ENCODE measurements at places on chromosomes 5 and 9.

- no peak for DNase-seq
Observed at GRCh38 chr9:128298535-128299482, 22.7 kb downstream of the SWI5 start.

DNA sequence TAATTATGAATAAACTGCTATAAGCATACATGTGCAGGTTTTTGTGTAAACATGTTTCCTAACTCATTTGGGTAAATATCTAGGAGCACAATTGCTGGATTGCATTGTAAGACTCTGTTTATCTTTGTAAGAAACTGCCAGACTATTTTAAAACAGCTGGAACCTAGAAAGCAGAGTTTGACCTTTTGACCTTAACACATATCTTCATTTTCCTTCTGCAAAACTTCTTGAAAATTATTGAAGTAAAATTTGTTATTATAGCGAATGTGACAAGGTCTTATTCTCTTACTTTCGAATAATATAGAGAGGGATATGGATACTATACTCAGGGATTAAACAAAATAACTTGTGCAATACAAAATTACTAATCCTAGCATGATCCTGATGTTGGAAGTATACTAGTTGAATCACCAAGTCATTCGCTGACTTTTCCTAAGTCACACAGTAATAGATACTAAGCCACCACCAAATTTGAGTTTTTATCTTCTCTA, 3.2 kb upstream of the ANXA1 start:
- no peak for DNase-seq

GRCh38 chr5:112604732-112605630, 132.7 kb upstream of the APC start:
- DNase-seq: no peak

GRCh38 chr5:33370466-33370859, 70.3 kb upstream of the TARS1 start:
- no peak for DNase-seq

DNA sequence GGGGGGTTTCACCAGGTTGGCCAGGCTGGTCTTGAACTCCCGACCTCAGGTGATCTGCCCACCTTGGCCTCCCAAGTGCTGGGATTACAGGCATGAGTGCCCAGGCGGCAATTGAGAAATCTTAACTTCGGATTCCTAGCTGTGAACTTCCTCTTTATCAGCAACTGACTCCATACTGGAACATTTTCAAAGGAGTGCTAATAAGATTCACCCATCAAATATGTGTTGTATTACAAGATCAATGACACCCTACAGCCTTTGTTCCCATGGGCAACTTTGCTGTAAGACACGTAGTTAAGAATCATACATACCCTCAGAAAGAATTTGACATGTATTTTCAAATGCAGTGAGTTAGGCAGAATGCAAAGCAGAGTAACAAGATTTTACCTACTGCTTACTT, 23.1 kb upstream of the ACOT12 start:
- DNase-seq: no peak

GRCh38 chr5:177089825-177090641, 3.3 kb downstream of the FGFR4 start:
- DNase-seq: no peak

DNA sequence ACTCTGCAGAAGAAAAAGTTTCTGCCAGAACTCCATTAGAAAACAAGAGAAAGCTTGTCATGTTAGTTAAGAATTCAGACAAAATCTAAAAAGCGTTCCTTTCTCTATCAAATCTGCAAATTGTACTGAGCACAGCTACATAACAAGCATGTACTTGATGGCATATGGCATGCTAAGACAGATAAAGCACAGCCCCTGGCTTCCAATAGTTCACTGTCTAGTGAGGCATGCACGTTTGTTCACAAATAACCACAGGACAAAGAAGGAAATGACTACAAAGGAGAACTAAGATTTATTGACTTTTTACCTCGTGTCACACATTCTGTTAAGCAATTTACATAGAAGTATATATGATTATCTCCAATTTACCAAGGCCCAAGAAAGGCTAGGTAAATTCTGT, 518.2 kb upstream of the TLE4 start:
- DNase-seq: no peak

DNA sequence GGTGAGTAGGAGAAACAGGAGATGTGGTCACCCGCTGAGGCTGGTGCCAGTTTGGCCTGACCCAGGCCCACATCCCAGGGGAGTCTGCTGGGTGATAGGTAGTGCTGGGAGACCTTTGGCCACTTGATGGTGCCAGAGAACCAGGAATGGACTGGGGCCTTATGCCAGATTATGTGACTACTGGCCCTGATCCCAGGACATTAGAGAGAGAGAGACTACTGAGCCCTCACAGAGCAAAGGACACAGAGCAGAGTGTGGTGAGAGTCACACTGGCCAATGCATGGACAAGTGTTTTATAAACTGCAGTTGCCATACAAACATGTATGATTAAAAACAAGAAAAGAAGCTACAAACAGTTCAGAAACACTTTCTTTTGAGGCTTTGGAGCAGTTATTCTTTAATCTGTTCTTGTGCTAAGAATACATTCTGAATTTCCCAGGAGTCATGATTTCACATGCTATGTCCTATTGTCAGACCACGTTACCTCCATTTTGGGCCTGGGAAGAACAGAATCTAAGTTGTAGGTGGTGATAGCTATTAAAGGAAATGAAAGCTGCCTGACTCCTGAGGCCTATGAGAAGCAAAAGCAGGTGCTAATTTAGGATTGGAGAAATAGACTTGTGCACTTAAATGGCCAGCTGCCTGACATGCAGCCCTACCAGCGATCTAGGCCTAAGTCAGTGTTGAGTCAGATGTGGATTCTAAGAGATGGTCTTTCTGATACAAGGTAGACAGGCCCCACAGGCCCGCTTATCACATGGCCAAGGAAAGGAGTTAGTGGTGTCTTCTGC, 32.6 kb upstream of the TMOD1 start:
- DNase-seq: peak; percentile 7

DNA sequence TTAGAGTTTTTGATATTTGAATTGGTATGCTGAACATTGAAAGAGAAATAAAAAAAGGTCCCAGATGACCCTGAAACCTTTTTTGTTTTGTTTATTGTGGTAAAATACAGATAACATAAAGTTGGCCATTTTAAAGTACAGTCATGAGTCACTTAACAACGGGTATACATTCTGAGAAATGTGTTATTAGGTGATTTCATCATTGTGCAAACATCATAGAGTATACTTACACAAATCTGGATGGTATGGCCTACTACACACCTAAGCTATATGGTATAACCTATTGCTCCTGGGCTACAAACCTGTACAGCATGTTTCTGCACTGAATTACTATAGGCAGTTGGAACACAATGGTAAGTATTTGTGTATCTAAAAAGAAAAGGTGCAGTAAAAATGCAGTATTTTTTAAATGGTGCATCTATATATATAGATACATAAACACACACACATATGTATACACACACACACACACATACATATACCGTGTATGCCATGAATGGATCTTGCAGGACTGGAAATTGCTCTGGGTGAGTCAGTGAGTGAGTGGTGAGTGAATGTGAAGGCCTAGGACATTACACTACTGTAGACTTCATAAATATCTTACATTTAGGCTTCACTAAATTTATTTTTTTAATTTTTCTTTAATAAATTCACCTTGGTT, 31.0 kb downstream of the TTC1 start:
- DNase-seq: no peak

- DNase-seq: no peak
Observed at GRCh38 chr9:71285191-71285656, 163.8 kb upstream of the TRPM3 start.

DNA sequence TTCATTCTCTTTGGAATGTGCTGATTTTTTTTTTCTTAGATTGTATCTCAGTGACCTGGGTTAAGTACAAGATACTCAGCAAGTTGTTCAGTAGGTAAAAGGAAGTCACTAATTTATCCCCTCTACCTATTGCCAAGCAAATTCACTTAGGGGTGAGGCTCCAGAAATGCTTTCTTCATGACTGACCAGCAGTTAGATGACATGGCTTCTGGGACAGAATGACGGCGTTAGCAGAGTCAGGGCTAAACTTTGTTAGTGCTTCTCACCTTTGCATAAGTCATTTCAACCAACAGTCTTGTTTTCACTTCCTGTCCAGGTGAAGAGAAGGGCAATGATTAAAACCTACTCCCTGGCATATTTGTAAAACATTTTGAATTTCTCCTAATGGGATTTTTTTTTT, 20.2 kb upstream of the MTAP start:
- no peak for DNase-seq

- no peak for DNase-seq
Observed at GRCh38 chr9:93599571-93600403, 23.4 kb downstream of the PHF2 start.

GRCh38 chr5:140038373-140038957, 4.6 kb downstream of the NRG2 start:
- DNase-seq: no peak

DNA sequence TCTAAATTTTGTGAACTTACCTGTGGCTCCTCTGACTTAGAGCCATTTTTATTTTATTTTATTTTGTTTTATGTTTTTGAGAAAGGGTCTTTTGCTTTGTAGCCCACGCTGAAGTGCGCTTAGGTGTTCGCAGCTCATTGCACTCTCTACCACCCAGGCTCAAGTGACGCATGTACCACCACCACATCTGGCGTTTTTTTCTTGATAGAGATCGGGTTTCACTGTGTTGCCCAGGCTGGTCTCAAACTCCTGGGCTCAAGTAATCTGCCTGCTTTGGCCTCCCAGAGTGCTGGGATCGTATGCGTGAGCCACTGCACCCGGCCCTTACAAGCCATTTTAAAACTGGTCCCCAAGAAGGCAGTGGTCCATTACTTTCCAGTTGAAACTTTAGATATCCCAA, 18.5 kb downstream of the MATR3 start:
- no peak for DNase-seq

GRCh38 chr5:32506799-32507198, 62.3 kb upstream of the ZFR start:
- DNase-seq: no peak

DNA sequence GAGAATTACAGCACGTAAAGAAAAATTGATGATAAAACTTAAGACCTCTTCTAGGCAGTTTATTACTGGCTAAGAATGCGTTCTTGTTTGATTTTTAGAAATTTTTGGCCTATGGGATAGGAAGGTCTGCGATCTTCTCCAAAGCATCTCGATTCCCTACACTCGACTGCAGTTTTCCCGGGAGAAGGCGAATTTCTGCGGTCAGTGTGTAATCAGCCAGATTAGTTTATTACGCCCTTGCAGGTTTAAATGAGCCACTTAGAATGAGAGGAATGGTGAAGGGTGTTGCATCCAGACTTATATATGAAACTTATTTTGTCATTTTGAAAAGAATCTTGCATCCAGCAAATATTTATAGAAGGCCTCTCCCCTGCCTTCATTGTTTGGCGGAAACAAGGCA, 1.2 kb downstream of the MTAP start:
- DNase-seq: no peak

GRCh38 chr5:155661859-155662258, 648.3 kb downstream of the KIF4B start:
- no peak for DNase-seq

DNA sequence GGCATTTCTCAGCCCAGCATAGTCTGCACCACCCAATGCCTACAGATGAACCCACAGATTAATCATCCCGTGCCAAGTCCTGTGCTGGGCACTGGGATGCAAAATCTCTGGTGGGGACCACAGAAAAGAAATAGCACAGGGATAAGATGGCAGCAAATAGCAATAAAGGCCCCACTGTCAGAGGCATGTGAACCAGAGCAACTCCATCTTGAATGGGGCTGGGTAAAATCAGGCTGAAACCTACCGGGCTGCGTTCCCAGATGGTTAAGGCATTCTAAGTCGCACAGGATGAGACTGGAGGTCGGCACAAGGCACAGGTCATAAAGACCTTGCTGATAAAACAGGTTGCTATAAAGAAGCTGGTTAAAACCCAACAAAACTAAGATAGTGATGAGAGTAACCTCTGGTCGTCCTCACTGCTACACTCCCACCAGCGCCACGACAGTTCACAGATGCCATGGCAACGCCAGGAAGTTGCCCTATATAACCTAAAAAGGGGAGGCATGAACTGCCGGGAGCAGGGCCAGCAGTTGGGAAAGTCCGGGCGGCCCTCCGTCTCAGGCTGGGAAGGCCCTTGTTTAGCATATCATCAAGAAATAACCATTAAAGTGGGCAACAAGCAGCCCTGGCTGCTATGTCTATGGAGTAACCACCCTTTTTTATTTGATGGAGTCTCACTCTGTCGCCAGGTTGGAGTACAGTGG, 65.2 kb downstream of the C9orf50 start:
- DNase-seq: no peak

DNA sequence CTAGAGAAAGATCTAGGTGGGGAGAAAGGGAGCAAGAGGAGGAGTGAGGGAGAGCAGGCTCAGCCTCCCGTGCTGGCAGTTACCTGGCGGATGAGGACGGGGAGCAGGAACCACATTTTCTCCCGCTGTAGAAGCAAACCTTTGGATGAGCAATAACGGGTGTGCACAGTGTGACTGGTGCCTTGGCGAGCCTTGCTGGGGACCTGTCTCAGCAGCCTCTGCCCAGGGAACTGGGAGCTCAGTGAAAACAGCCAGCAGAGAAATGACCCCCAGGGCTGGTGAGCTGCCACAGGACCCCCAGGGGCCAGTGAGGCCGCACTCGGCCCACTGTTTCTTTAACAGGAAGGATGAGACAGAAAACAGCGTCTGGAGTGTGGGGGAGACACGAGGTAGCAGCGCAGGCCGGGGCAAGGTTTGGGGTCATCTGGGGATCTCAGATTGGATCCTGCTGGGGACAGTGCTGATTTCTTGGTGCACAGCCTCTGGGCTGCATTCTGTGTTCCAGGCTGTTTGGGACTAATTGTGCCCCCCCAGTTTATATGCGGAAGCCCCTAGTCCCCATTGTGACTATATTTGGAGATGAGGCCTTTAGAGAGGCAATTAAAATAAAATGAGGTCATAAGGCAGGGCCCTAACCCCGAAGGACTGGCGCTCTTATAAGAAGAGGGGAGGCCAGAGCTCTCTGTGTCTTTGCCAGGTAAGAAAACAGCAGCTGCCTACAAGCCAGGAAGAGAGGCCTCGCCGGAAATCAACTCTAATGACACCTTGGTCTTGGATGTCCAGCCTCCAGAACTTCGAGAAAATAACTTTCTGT, 118.8 kb upstream of the PHYKPL start:
- DNase-seq: no peak

GRCh38 chr9:1354086-1354485, 303.9 kb downstream of the DMRT2 start:
- DNase-seq: no peak

DNA sequence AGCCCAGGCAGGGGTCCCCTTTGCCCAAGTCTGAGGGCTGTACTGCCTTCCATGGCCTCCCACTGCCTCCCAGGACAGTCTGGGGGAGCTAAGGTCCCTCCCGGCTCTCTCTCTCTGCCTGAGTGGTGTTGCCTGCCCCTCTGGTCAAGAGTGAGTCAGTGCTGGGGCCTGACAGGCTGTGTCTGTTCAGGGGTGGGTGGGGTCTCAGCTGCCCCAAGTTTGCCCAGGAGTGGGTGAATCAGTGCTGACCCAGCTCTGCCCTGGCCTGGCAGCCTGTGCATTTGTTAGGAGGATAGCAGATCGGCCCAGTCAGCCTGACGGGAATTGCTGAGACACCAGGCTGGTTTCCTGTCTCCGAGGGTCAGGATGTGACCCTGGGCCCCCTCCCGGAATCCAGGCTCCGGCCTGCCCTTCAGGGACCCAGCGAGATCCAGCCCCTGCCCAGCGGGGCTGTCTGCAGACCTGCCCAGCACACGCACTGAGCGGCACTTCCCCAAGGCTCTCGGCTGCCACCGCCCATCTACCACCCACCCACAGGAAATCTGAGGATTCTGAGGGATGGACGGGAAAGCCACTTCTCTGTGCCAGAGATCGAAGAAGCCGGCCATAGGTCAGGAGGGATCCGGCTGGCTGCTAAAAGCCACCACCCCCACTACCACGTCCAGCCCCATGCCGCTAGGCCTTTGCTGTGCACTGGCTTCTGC, 15.9 kb downstream of the ENG start:
- no peak for DNase-seq

Measured in stimulated activated CD8-positive, alpha-beta memory T cell treated with anti-CD3 and anti-CD28 coated beads, Interleukin-4, amount 100 ng/mL, for 24 hours (primary cell).